Activated CD4-positive, CD25-positive, alpha-beta regulatory T cell treated with anti-CD3 and anti-CD28 coated beads, Interleukin-2, amount 50 U/mL, for 16 hours (primary cell): ENCODE measurements at places on chromosomes 6 and 20.
A peak's percentile ranks its signal among the peaks of the same experiment; 100 is the strongest.

DNA sequence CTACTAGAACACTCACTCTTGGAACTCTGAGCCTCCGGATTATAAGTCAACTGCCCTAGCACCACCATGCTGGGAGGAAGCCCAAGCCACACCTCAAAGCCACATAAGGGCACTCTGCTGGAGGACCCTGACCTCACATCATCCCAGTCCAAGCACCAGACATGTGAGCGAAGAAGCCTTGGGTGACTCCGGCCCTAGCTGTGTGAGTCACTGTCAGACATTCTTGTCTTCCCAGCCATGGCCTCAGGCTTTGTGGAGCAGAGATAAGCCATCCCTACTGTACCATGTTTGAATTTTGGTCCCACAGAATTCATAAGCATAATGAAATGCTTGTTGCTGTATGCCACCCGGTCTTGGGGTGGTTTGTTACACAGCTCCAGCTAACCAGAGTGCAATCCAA lies 247.7 kb downstream of the SOD2 start:
- DNase-seq, result no peak

- no peak for DNase-seq
Observed at GRCh38 chr20:40610730-40611129, 78.3 kb downstream of the MAFB start.

GRCh38 chr6:150276937-150277742 lies 91.7 kb upstream of the IYD start:
- no peak for DNase-seq

DNA sequence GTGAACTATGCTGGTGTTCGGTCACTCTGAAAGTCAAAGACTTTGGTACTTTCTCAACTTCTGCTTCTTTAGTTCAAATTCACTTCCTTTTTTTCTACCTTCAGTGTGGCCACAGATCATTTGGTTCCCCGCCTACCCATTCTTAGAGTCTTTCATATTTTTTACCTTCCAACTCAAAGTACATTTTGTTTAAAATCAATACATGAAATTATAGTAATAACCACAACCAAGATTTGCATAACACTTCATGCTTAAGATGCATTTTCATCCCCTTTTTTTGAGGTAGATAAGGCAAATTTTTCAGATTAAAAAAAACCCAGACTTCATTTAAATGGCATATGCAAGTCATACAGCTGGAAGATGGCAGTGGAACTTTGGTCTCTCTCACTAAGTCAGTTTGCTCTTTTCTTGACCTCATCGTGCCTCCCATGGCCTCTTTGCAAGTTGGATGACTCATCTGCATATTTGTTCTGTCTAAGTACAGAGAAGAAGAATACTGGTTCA lies 11.9 kb upstream of the CNR1 start:
- DNase-seq, result no peak

DNA sequence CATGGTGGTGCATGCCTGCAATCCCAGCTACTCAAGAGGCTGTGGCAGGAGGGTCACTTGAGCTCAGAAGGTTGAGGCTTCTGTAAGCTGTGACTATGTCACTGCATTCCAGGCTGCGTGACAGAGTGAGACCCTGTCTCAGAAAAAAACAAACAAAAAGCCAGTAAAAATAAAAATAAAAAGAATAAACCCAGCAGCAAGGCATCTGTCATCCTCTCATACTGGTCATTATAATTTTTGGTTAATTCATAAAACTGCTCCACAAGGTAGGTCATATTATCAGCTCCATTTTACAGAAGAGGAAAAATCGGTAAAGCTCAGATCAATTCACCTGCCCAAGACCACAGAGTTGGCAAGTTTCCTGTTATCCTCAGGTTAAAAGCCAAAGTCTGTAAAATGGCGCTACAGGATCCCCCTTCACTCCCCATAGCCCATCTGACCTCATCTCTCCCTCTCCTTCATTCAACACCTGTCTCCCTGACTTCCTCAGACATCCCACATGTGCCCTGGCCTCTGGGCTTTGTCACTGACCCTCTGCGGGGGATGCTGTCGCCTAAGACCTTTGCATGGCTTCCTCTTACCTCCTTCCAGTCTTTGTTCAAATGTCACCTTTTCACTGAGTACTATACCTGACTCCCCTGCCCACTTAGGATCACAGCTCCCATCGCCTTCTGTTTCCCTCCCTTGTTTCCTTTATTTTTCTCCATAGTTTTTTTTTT lies 213.2 kb upstream of the ZNF217 start:
- DNase-seq, result no peak

- DNase-seq, result no peak
Observed at GRCh38 chr6:127365874-127366273, 22.5 kb upstream of the ECHDC1 start.

- no peak for DNase-seq
Observed at GRCh38 chr20:62068997-62069396, 3.3 kb upstream of the TAF4 start.

GRCh38 chr6:33668914-33669313 lies 42.6 kb downstream of the UQCC2 start:
- peak; percentile 33 for DNase-seq

- DNase-seq, result no peak
Observed at GRCh38 chr6:20212392-20213111, at the start of gene MBOAT1. TSS of gene MBOAT1 (minus strand) at chr6:20212469. CDS start at chr6:20212234, 235 bp downstream.

DNA sequence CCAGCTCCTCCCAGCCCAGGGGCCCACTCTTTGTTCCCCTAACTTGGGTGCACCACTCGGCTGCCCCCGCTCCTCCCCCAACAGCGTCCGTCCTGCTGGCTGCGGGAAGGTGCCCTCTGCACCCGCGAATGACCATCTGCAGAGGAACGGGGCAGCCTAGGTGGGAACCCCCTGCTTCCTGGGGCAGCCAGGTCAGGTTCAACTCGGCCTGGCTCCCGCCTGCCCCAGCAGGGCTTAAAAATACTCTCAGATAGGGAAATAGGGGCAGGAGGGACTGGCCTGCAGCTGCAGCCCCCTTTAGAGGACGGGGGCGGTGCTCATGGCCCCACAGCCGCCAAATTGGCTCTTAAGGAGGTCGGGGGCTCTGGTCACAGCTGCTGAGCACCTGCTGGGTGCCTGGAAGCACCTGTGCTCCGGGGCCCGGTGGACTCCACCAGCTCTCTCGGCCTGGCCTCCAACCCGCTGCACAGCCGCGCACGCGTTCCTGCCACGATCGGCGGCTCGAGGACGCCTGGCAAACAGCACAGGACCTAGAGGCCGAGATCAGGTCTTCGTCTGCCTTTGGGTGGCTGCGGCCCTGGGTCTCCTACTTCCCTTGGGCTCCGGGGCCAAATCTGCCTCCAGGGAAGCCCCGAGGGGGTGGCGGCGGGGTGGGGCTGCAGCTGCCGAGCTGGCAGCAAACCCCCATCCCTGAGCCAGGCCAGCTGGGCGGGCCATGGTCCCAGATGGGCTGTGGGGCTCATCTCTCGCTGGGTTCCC lies 700 bp upstream of the LAMA5 start:
- no peak for DNase-seq

DNA sequence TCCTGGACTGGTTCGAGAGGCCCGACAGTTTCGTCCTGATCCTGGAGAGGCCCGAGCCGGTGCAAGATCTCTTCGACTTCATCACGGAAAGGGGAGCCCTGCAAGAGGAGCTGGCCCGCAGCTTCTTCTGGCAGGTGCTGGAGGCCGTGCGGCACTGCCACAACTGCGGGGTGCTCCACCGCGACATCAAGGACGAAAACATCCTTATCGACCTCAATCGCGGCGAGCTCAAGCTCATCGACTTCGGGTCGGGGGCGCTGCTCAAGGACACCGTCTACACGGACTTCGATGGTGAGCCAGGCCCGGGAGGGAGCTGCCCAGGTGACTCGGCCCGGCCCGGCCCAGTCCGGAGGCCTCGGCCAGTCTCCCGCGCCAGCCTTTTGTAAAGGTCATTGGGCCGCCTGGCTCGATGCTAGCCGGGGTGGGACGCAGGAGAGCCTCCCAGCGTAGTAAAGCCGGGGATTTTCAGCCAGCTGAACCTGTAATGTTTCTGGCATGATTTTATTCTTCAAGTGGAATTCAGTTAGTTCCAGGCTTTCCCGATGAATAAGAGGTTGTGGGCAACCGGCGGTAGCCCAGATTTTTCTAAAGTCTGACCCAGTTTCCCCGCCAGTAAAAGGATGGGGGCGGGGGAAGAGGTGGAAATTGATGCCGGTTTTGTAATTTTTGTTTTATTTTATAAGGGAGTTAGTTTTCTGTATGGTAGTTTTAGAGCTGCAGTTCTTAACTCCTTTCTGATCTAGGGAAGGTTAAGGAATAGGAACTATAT lies 1.4 kb downstream of the PIM1 start:
- no peak for DNase-seq

GRCh38 chr20:32749914-32750637 lies 6.8 kb upstream of the COMMD7 start:
- no peak for DNase-seq

- DNase-seq, result no peak
Observed at GRCh38 chr6:34546551-34547321, 9.4 kb downstream of the SPDEF start.

DNA sequence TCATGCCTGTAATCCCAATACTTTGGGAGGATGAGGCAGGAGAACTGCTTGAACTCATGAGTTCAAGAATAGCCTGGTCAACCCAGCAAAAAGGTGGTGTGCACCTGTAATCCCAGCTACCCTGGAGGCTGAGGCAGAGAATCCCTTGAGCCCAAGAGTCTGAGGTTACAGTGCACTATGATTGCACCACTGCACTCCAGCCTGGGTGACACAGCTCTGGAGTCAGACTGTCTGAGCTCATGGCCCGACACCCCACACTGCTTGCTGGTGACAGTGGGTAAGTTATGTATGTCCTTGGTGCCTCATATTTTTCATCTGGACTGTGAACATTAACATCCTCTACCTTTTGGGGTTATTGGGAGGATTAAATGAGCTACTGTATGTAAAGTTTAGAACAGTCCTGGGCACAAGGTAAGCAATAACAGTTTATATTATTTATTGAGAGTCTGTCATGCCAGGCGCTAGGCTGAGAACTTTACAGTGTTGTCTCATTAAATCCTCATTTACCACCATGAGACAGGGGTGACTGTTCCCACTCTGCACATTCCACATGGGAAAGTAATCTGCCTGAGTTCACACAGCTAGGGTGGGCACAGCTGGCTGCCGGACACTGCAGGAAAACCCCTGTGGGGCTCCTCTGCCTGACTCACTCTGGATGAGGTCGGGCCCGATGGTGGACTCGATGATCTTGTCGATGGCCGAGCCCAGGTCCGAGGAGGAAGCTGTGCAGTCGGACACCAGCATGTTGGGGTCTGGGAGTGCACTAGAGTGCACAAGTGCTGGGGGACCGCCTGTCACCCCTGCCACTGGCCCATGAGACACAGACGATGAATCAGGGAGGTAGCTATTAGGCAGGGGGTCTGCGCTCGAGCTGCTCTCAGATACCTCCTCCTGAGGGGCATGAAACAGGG lies 2.9 kb downstream of the ZNF335 start:
- no peak for DNase-seq

GRCh38 chr20:47622118-47622665 lies 120.5 kb downstream of the NCOA3 start:
- no peak for DNase-seq

- no peak for DNase-seq
Observed at GRCh38 chr6:166556863-166557322, 29.6 kb downstream of the RAMACL start.
